Activated CD8-positive, alpha-beta T cell treated with anti-CD3 and anti-CD28 coated beads, Interleukin-2, amount 10 ng/mL, durations not matched to agents 7 days and 5 days (primary cell): ENCODE measurements at places on chromosomes 12 and 14. TPM values are rescaled to one million over a fixed set of nuclear protein-coding genes. Genes with fewer than 3 reads are reported as not detected.

The SOAT2 gene
- 10.8 TPM for total RNA-seq

The HOXC12 gene
- not detected for total RNA-seq

The SLC8A3 gene
- total RNA-seq = not detected

The MYO1H gene
- not detected for total RNA-seq

The LHX5 gene
- total RNA-seq = not detected

The NAV3 gene
- not detected for total RNA-seq

The COX8C gene
- not detected for total RNA-seq

The ALDH1L2 gene
- 0.21 TPM for total RNA-seq

DNA sequence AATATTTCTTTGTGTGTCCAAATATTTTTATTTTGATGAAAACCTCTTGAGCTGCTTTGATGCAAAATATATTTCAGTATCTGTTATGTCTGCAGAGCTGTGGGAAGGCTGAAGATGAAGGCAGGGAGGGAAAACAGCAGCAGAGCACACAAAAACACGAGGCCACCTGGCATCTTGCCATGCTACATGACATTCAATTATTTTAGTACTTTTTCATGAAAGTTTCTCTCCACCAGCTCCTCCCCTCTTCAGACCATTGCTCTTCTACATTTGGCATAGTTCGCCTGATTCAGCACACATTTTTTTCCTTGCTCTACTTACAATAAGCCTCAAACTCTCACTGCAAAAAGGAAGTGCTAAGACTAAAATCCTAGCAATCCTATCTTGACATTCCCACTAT, 4.6 kb upstream of the ALX1 start:
- no peaks in the 10 kb centered on the region for H3K4me1 ChIP-seq
- H3K4me3 ChIP-seq = no peak overlapping the region
- H3K27ac ChIP-seq = no peak overlapping the region
- H3K36me3 ChIP-seq = no peaks in the 10 kb centered on the region
- DNase-seq = no peak

- no peak for DNase-seq
- H3K27me3 ChIP-seq = no peaks in the 10 kb centered on the region
- no peak overlapping the region for H3K4me3 ChIP-seq
- no peaks in the 10 kb centered on the region for H3K4me1 ChIP-seq
- H3K36me3 ChIP-seq = no peaks in the 10 kb centered on the region
- no peak overlapping the region for H3K27ac ChIP-seq
These were observed 599.9 kb downstream of the SOX5 start for GRCh38 chr12:23349564-23349963.

- DNase-seq = no peak
- H3K4me1 ChIP-seq = no peaks in the 10 kb centered on the region
- H3K4me3 ChIP-seq = no peak overlapping the region
- H3K36me3 ChIP-seq = peaks cover 71% of the 10 kb centered on the region
- no peaks in the 10 kb centered on the region for H3K27me3 ChIP-seq
- H3K27ac ChIP-seq = peak overlapping the region; percentile 24
These were observed 44.9 kb downstream of the MAPKAPK5 start for GRCh38 chr12:111886662-111887545.

- DNase-seq = no peak
- no peak overlapping the region for H3K4me3 ChIP-seq
- H3K36me3 ChIP-seq = no peaks in the 10 kb centered on the region
- no peaks in the 10 kb centered on the region for H3K4me1 ChIP-seq
- H3K27ac ChIP-seq = no peak overlapping the region
These were observed 1426.9 kb downstream of the AACS start for GRCh38 chr12:126492181-126492580.

DNA sequence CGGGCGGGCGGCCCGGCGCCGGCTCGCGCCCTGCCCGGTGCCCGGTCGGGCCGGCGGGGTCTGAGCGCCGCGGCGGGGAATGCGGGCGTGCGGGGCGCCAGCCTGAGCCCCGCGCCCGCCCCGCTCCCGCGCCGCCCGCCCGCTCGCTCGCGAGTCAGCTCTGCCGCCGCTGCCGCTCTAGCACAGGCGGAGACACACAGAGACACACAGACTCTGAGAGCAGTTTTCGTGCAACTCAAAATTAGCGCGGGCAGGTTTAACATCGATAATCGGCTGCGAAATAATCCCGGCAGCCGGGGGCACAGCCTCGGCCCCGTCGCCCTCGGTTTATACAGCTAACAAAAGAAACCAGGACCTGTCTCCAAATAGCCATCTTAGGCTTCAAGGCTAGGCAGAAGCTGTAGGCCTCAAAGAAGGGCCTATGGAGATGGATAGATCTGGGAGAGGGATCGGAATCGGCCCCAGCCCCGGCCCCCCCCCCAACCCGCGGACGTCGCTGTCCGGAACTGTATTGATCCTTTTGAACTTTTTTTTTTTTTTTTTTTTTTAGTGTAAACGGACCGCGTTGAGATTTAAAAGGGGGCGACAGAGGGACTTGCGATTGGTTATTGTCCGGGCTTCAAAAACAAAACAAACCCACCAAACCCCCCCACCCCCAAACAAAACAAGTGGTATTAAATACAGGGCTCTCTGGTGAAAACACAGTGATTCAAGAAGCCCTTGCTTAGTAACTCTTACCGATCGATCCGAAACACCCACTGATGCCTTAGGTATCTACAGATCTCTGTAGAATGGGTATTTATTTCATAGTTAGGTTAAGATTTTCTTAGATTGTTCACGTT, 1.1 kb downstream of the ARID2 start:
- H3K4me3 ChIP-seq = peak overlapping the region; percentile 100
- H3K4me1 ChIP-seq = peaks cover 24% of the 10 kb centered on the region
- H3K27ac ChIP-seq = peak overlapping the region; percentile 99
- H3K27me3 ChIP-seq = no peaks in the 10 kb centered on the region

GRCh38 chr12:60148109-60148508, 552.3 kb downstream of the SLC16A7 start:
- no peaks in the 10 kb centered on the region for H3K4me1 ChIP-seq
- no peaks in the 10 kb centered on the region for H3K27me3 ChIP-seq
- H3K4me3 ChIP-seq = no peak overlapping the region
- no peak overlapping the region for H3K27ac ChIP-seq
- H3K36me3 ChIP-seq = no peaks in the 10 kb centered on the region

DNA sequence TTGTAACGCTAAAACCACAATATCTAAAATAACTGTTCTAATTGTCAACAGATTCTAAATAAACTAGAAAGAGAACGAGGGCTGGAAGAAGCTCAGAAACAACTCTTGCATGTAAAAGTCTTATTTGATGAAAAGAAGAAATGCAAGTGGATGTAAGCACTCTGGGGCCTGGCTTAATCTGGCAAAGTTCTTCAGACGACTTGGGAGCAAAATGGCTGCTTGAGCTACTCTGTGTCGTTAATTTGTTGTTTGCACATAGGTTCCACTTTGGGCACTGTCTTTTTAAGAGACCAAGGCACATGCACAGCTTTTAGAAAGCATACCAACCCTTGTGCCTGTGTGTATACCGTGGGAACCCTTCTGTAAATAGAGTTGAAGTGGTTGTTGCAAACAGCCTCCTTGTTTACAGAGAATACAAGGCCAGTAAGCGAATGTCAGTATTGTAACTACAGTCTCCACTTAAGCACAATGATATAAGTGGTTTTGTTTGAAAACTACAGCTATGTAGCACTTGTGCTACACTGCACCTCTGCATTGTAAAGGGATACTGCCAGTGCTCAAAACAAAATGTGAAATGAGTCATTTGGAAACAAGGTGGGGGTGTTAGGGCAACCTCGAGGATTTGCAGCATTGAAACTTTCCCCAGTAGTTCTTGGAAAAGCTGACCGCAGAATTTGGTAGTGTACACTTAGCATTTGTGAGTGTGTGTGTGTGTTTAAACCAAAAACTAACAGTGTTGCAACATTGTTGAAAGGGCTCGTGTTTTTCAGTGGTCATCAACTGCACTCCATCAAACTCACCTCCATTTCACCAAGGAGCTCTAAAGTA, 154.3 kb downstream of the CEP83 start:
- H3K27ac ChIP-seq = peak overlapping the region; percentile 71
- H3K36me3 ChIP-seq = peaks cover 86% of the 10 kb centered on the region
- peak; percentile 79 for DNase-seq
- peaks cover 42% of the 10 kb centered on the region for H3K4me1 ChIP-seq
- peak overlapping the region; percentile 12 for H3K4me3 ChIP-seq

DNA sequence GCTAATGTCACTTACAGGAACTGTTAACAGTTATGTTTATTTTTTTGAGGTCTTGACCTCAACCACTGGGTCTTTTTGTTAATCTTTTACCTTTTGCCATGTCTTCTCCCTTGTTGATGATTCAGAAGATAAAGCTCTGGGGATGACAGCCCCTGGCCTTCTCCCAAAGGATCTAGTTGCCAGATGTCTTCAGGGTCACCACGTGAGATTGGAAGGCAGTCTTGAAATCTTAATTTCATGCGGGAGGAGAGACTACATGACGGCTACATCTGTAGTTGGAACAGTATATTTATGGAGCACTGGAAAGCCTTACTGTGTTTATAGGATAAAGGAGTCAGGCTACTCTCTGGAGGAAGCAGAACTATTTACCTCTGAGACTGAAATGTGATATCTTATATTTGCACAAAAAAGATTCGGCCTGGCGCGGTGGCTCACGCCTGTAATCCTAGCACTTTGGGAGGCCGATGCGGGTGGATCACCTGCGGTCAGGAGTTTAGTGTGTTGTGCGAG, 5.6 kb downstream of the MLEC start:
- no peaks in the 10 kb centered on the region for H3K27me3 ChIP-seq
- peak overlapping the region; percentile 58 for H3K27ac ChIP-seq
- no peak for DNase-seq
- peaks cover 53% of the 10 kb centered on the region for H3K4me1 ChIP-seq
- H3K36me3 ChIP-seq = peaks cover 37% of the 10 kb centered on the region

- H3K4me1 ChIP-seq = peaks cover 21% of the 10 kb centered on the region
- H3K36me3 ChIP-seq = peaks cover 4% of the 10 kb centered on the region
These were observed 6.4 kb downstream of the STX2 start for GRCh38 chr12:130832561-130833209.

DNA sequence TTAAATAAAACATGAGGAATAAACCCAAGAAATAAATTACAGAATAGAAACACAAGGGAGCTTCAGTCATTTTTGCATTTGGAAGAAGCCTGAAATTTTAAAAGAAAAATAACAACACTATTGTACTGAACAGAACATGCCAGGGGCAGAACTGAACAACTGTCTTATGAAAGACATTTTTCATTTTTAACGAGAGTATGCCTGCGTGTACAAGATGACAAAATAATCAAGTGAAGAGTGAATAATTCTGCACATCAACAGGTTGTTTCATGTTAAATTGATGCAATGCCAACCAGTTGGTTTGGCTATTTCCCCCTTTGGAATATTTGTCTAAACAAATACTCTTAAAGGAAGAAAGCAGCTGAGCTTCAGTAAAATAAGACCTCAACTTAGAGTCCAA, 103.3 kb upstream of the BTG1 start:
- no peak for DNase-seq
- no peaks in the 10 kb centered on the region for H3K36me3 ChIP-seq
- H3K4me3 ChIP-seq = no peak overlapping the region
- no peaks in the 10 kb centered on the region for H3K27me3 ChIP-seq

GRCh38 chr12:2372735-2373134, 319.9 kb downstream of the CACNA1C start:
- no peaks in the 10 kb centered on the region for H3K36me3 ChIP-seq
- no peak for DNase-seq
- no peak overlapping the region for H3K27ac ChIP-seq
- peaks cover 4% of the 10 kb centered on the region for H3K27me3 ChIP-seq
- no peaks in the 10 kb centered on the region for H3K4me1 ChIP-seq
- H3K4me3 ChIP-seq = no peak overlapping the region

DNA sequence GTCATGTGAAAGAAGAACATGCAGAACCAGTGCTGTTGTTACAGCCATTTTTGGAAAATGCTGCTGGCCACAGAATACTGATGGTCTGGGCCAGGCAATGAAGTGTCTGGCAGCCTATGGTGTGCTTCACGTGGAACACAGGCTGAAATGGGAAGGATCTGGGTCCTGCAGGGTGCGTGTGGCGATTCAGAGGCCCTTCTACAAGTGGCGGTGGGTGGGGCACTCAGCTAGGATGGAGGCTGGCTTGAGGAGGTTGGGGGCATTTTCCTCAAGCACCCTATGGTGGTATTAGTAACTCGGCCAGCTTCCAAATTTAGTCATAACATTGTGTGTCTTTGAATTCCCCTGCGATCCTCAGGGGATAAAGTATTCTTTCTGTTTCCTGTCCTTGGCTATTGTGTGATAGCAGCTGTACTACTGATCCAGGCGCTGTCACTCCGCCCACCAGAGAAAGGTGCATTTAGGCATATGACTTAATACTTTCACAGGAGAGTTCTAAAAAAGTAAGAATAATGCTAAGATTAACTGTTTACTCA, 9.2 kb upstream of the RAD52 start:
- no peak overlapping the region for H3K27ac ChIP-seq
- no peaks in the 10 kb centered on the region for H3K36me3 ChIP-seq
- H3K4me3 ChIP-seq = no peak overlapping the region

DNA sequence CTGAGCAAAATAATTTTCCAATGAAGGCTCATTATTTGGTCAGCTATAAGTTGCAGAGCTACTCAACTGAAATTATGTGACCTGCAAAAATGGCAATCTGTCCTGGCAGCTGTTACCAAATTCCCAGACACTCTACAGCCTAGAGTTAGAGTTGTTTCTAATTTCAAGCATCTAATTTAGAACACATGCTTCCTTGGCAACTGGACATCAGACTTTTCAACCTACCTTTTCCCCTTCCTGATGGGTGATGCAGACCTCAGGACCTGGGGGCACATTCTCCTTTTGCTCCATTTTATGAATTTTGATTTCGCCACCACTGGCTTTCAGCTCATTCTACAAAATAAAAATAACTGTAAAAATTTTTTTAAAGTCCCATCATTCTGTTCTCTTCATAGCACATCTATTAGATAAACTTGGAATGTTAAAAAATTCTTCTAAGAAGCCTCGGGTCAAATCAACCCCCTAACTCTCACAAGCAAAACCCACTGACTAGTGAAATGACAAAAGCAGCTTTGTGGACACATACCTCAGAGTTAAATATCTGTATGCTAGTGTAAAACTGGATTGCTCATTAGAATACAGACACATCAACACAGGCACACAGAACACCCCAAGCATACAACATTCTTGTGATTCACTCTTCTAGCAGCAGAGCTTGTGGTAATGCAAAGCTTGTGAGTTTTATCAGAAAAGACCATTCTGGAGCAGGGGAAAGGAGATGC, 33.5 kb upstream of the CERS5 start:
- H3K36me3 ChIP-seq = peaks cover 25% of the 10 kb centered on the region
- H3K4me1 ChIP-seq = no peaks in the 10 kb centered on the region
- H3K4me3 ChIP-seq = no peak overlapping the region
